Activated naive CD4-positive, alpha-beta T cell treated with anti-CD3 and anti-CD28 coated beads, Interleukin-2, amount 50 U/mL, for 72 hours (primary cell): ENCODE measurements at places on chromosomes 4 and X.

GRCh38 chr4:14701896-14702295 lies 300.4 kb upstream of the CPEB2 start:
- no peak for DNase-seq

- no peak for DNase-seq
Measured at GRCh38 chr4:150209140-150209829, 131.0 kb downstream of the DCLK2 start.

- DNase-seq, result no peak
Measured at GRCh38 chr4:22408474-22408873, 107.4 kb downstream of the ADGRA3 start.

- DNase-seq, result no peak
Measured at GRCh38 chr4:19254486-19254885, 997.2 kb upstream of the SLIT2 start.

GRCh38 chr4:125728568-125728967 lies 413.8 kb downstream of the FAT4 start:
- DNase-seq, result no peak

DNA sequence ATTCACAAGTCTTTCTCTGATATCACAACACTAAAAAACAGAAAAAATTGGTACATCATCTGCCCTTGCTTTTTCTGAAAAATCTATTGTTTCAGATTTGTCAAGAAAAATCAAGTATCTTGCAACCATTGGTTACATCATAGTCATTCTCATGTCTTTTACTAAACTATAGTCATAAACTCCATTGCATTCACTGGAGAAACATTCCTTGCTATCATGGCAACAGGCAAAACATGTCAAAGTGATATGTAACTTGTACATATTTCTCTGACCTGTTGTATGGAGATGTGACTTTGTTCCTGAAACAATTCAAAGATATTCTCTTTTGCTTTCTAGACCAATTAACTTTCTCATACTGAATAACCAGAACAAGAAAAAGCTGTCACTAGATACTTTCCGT lies 121.9 kb upstream of the ANK2 start:
- DNase-seq, result no peak

DNA sequence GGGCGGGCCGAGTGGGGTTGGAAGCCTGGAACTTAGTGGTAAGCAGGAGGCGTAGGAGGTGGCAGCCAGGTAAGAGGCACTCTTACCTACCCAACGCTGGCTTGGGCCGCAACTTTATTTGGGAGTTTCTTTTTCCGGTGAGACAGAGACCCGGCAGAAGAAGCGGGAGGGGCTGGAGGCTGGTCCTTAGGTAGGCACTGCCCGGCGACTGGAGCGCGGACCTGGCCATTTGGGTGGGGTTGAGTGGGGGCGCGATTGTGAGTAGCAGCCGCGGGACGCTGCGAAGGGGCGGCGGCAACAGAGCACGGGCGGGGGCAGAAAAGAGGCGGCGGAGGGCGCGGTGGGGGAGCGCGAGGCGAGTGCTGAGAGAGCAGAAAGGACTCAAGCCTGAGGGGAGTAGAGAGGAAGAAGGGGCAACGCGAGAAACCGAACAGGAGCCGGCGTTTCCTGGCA lies 334 bp upstream of the POU4F2 start:
- DNase-seq, result no peak
